ENCODE measurements at places on chromosomes 5 and 9.
A peak's percentile ranks its signal among the peaks of the same experiment; 100 is the strongest.

GRCh38 chr5:71528206-71528605 is 58.9 kb upstream of the MCCC2 start:
- no peak for DNase-seq

DNA sequence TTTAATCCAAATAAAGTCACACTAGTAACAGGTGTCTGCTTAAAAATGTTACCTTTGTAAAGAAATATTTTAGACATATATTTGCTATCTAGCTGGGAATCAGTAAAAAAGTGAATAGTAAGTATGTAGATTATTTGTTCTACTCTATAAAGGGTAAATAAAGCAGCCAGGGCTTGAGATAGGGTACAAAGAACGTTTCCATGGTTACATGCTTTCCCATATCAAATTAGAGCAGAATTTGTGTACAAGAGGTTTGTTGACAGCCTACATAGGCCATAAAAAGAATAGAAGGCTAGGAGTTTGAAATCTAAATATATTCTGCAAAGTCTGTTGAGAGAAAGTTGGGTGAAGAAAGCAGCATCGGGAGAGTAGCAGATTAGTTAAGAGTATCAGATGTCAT is 160.9 kb upstream of the POU5F2 start:
- no peak for DNase-seq

DNA sequence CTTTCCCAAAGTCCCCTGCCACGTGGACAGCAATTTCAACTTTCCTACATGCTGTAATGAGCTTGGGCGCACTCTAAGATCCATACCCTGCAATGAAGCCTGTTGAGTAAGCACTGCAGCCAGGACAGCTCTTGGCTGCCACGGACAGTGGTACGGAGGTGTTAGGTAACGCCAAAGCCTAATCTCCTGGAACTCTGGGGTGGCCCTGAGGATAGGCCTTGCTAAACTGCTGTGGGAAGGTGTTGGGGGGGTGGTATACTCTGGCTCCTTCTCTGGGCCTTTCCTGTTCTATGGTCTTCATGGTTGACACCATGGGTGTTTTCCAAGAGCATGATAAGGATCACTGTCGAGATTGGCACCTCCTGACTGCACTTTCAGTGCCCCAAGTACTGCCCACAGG is 66.4 kb upstream of the PITX1 start:
- DNase-seq = peak; percentile 15

DNA sequence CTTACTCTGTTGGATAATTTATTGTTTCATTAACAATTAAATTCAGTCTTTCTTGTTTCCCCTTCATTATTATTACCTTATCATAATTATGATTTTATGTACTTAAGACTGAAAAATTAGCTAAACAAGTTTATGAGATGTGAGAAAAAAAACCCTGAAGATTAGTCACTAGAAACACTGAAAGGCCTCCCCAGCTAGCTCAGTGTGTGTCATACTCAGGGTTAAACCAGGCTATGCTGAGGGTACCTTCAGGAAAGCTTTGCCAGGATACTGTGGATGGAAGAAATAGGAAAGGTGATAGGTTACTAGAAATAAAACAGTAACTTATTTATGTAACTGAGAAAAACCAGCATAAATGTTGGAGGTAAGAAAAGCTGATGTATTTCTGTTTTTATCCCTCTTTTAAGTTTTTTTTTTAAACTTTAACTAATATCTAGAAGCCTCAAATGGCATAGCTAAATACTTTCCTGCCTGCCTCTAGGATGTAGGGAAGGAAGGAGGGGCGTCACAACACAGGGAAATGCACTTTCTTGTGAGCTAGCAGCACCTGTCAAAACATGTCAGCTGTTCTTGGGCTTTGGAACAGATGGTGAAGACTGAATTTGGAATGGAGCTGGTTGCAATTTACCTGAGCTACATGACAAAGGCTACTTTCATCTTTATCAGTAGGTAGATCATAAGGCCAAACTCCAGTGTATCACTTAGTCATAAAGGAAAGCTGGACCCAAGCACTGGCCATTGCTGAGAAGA is 24.2 kb downstream of the NMRK1 start:
- no peak for DNase-seq

GRCh38 chr5:134380346-134380745 is 9.0 kb downstream of the UBE2B start:
- DNase-seq = no peak

DNA sequence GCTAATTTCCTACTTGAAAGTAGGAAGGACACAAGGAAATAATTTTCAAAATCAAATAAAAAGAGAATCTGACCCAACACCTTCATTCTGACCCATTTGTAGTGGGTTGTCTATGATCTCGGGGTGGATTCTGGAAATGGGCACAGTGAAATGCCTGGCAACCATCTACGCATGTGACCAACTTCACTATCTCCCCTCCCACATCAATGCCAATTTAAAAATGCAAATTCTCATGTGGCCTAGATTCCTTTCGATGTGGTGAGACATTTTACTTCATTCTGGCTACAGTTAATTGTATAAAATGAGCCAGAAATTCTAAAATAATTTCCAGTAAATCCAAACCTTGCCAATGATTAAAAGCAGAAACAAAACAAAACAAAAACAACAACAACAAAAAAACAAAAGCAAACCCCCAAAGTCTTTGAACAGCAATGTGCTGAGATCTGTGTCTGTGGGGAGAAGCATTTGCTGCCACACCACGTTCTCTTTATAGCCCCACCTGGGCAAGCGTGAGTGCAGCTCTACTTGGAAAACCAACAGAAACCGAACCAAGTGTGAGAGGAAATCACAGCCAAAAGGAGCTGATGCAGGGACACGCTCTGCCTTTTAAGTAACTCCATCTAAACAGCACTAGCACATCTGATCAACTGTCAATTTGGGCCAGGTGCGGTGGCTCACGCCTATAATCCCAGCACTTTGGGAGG is 59.0 kb downstream of the USP20 start:
- DNase-seq = no peak

DNA sequence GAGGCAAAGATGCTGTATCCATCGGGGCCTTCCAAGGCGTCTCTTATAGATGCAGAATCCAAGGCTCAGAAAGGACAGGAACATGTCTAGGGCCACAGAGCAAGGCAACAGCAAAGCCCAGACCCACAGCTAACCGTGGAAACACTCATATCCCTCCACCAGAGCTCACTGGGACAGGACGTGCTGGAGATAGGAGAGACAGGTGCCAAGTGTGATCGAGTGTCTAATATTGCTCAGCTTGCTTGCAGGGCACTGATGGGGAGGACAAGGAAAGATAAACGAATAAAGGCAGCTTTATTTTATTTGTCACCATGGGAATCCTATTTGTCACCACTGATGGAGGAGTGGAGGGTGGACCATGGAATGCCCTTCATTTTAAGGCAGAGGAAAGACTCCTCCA is 44.0 kb upstream of the AKNA start:
- DNase-seq = no peak
